Activated CD4-positive, alpha-beta T cell treated with anti-CD3 and anti-CD28 coated beads for 1 hour (primary cell): ENCODE measurements at places on chromosomes 6 and 20.

- DNase-seq, result no peak
Measured at GRCh38 chr20:51091406-51092195, 68.7 kb upstream of the KCNG1 start.

- no peak for DNase-seq
Measured at GRCh38 chr20:6533351-6533750, 234.1 kb upstream of the BMP2 start.

GRCh38 chr6:52887910-52888524 is 21.5 kb downstream of the GSTA3 start:
- no peak for DNase-seq

DNA sequence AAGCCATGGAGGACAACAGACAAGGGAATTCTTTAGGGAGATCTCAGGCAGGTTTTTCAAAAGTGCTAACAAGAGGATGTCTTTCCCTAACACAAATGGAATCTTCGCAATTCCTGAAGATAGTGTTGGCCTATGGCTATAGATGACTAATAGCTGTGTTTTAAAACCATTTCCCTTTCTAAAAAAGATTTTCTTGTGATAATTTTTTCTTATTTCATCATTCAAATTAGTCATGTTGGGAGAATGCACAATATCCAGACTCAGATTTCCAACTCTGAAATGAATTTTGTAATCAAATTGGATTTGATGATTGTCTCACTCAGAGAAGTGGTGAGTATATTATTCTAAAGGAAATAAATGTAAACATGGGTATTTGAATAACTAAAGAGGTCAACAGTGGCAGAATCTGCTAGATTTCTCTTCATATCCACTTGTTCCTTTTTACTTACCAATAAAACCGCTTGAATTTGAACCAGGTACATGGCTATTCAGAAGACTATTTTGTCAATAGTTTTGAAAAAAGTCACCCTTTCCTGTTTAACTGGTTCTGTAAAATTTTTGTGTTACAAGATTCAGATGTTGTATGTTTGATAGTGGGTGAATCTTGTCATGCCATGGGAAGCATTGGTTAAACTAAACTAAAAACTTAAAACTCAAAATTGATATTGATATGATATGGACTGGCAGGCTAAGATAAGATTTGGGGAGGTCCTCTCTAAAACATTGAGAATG is 1223.7 kb upstream of the EYS start:
- no peak for DNase-seq

- no peak for DNase-seq
Measured at GRCh38 chr6:45377043-45377553, 636 bp downstream of the SUPT3H start.

- no peak for DNase-seq
Measured at GRCh38 chr20:58231683-58232082, 3.2 kb upstream of the ANKRD60 start.

GRCh38 chr6:135722190-135722589 is 129.3 kb upstream of the PDE7B start:
- DNase-seq, result no peak

DNA sequence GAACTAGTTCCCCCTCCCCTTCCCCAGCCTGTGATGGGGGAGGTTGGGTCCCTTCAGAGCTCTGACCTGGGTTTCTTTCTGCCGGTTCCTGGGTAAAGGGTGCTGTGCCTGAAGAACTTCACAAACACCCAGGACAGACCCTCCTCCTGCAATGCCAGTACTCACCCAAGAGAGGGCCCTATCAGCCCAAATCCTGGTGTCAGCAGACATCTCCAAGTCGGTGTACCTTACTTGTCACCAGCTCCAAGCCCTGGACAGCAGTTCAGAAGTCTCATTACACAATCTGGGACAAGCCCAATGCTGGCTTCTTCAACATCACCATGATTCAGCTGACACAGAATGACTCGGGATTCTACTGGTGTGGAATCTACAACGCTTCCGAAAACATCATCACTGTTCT is 467 bp downstream of the TREML4 start:
- DNase-seq, result no peak

DNA sequence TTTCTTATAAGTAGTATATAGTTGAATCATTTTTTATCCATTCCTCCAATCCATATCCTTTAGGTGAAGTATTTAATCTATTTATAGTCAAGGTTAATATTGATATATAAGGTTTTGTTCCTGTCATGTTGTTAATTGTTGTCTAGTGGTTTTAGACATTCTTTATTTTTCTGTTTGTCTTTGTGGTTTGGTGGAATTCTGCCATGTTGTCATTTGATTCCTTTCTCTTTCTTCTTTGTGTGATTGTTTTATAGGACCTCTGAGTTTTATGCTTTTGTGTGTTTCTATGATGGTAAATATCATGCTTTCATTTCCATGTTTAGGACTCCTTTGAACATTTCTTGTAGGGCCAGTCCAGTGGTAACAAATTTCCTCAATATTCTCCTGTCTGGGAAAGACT is 450.3 kb upstream of the BTBD3 start:
- DNase-seq, result no peak

DNA sequence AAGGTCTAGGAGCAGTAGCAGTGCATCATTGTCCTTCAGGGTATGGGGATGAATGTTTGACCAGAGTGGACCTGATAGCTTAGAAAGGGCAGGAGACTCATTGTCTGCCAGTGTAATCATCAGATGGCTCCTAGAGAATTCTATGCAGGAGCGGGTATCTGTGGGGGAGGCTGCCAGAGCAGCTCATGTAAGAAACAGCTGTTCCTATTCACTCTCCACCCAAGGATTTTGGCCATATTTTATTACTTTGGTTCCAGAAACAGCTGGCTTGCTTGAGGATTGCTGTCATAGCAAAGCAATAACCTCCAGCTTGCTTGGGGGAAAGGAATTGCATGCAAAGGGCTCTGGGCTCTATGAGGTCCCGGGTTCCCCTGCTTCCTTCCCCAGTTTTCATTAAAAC is 44.1 kb downstream of the RALY start:
- no peak for DNase-seq

- DNase-seq, result no peak
Measured at GRCh38 chr6:129699659-129700058, 10.3 kb downstream of the ARHGAP18 start.
